Upper lobe of right lung (tissue), 1 donor: ENCODE measurements at places on chromosomes 12 and 14. TPM values are rescaled to one million over a fixed set of nuclear protein-coding genes. Genes with fewer than 3 reads are reported as not detected.

Gene TUBA1B
- total RNA-seq = 440 TPM

Gene CLMN
- total RNA-seq = 19.3 TPM

Gene SUPT16H
- total RNA-seq = 48.8 TPM

GRCh38 chr12:127355061-127355841 is 911.7 kb upstream of the TMEM132C start:
- H3K4me3 ChIP-seq = no peak overlapping the region
- no peaks in the 10 kb centered on the region for H3K27me3 ChIP-seq
- H3K27ac ChIP-seq = no peak overlapping the region
- H3K4me1 ChIP-seq = no peaks in the 10 kb centered on the region
- H3K36me3 ChIP-seq = no peaks in the 10 kb centered on the region

GRCh38 chr12:31578632-31579031 is 12.3 kb downstream of the DENND5B start:
- DNase-seq = no peak
- H3K27me3 ChIP-seq = no peaks in the 10 kb centered on the region
- no peaks in the 10 kb centered on the region for H3K36me3 ChIP-seq
- no peaks in the 10 kb centered on the region for H3K4me1 ChIP-seq
- H3K4me3 ChIP-seq = no peak overlapping the region
